ENCODE measurements at places on chromosomes 11 and 22.

DNA sequence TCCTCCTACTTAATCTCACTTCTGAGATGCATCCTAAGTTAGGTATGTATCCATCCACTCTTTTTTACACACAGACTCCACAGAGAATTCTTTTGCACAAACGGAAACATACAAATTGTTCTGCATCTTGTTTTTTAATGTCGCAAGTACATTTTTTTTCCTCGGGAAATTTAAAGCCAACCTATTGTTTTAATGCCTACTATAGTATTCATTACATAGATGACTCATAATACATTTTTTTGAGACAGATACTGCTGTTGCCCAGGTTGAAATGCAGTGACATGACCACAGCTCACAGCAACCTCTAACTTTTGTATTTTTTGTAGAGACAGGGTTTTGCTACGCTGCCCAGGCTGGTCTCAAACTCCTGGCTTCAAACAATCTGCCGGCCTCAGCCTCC is 90.8 kb upstream of the TMEM45B start:
- DNase-seq, result no peak

DNA sequence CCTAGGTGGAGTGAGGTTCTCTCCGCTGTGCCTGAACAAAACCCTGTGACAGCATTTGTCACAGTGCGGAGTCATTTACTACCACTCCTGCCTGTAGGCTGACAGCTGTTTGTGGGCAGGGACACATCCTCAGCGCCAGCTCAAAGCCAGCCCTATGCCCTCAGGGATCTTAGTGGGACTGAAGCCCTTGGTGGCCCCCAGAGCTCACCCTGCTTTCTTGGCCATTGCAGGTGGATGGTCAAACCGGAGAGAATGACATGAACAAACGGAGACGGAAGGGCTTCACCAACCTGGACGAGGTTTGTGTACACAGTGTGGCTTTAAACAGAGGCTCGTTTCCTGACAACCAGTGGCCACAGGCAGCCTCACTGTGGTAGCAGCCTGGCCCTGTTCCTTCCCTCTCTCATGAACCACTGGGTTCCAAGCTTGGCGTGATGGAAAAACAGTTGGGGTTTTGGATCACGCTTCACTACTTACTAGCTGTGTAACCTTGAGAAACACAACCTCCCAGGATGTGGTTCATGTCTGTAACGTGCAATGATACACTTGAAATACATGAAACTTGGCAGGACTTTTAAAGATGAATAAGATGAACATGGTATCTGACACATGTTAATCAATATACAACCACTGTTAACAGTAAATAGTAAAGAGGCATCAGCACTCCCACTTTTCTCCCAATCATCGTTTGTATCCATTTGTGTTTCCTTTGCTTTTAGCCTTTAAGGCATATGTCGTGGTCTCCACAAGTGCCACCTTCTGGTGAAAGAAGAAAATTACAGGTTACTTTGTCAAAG is 125.8 kb downstream of the MICAL2 start:
- no peak for DNase-seq

GRCh38 chr11:35388061-35388460 is 31.3 kb downstream of the SLC1A2 start:
- no peak for DNase-seq

DNA sequence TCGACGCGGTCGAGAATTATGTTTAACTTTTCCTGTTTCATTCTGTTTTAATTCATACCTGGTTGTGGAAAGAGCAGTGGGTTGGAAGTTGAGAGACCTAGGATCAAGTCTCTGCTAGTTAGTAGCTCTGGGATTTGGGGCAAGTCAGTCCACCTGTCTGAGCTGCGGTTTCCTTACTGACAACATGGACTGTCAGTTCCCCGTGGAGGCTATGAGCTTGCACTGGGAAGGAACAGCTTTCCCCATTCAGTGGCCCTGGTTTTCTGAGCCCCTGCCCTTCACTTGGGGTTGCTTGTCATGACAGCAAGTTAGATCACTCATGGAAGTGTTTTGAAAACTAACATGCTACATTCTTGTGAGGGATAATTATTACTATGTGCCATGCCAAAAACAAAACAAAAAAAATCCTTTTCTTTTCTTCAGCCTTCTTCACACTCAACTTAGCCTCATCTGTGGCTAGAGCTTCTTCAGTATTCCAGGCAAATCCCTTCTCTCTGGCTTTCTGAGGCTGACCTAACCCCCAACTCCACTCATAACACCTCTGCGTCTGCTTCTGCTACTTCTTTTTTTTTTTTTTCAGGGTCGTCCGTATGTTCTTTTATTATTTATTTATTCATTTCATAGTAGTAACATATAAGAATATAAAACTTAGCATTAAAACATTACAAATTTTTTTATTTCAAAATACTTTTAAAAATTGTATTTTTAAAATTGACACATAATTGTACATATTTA is 43.0 kb upstream of the ZBED5 start:
- no peak for DNase-seq

DNA sequence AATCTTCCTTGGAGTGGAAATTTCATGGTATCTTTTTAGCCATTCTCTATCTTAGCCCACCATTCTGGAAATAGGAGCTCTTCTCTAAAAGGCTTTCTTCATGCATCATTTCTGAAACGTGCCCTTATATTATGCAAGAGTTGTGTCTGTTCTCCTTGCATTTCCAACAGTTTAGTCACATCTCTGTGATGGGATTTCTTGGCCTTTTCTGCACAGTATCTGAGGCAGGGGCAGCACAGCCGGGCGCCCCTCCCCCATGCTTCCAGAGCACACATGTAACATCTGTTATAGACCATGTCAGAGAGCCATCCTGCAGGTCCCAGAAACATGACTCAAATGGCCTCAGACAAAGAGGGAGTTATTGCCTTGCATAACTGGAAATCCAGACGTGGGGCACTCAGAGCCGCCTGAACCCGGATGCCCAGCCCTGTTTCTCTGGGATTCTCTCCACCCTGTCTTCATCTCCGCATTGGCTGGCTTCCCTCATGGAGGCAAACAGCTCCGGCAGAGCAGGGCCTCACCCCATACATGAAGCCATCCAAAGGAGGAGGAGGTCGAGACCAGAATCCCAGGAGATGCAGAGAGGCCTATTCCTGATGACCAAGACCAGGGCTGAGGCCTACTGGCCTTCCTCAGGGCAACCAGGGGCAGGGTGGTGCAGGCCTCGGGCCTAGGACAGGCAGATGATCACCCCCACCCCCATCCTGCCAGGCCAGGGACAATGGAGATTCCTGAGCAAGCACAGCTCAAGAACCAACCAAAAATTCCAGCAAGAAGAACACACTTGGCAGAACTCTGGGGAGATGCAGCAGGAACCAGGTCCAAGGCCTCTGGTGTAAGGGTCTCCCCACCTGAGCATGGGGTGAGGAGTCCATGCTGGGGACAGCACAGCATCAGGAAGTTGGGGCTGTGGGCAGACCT is 61.3 kb downstream of the IGLL5 start:
- no peak for DNase-seq

- DNase-seq, result no peak
Observed at GRCh38 chr22:39349506-39349966, 255 bp upstream of the SYNGR1 start.

- no peak for DNase-seq
Observed at GRCh38 chr11:46669711-46670139, 30.7 kb downstream of the ARHGAP1 start.

- DNase-seq, result no peak
Observed at GRCh38 chr11:120248551-120249278, 8.8 kb downstream of the POU2F3 start.

DNA sequence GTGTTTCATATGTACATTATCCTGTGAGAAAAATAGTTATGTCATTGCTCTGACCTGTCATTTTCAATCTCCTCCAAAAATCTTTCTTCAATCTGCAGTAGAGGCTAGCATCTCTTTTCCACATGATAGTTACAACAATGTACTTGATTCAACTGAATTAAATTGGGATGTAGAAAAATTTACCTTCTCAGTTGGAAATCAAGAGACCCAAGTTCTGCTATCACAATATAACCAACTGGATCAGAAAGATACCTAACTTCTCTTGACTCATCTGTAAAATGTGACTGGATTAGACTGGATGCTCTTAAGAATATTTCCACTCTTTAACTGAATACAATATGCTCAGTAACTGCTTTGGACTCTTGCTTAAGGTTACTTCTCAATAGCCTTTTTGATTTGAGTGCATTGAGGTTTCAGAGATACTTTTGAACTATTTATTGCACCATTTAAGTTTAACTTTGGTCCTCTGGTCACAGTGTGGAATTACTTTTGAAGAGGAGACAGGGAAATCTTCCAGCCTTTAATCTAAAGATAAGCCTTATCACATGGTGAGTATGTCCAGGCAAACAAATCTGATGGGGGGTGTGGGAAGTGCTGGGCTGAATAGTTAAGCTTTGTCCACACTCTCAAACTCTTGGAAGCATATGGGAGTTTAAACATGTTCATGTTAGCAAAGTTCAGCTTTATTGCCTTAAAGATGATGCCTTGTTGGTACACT is 82.3 kb downstream of the YAP1 start:
- DNase-seq, result no peak

DNA sequence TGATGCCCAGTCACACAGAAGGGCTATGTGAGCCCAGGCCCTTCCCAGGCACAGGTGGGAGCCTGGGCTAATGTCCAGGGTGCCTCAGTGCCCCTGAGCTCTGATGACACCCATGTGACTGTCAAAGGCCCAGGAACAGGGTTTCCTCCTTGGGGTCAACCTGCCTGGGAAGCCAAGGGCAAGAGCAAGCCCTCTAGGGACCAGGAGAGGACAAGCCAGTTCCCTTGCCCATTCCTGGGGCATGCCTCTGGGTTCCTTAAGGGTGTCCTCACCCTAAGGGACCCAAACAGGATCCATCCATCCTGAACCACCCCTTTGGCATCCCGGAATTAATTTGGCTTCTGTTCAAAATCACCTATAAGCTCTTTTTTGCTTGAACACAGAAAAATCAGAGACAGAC is 39.0 kb downstream of the PISD start:
- no peak for DNase-seq

GRCh38 chr11:108117746-108118371 is 3.5 kb upstream of the ACAT1 start:
- DNase-seq, result no peak

GRCh38 chr11:44997566-44997965 is 46.9 kb upstream of the TP53I11 start:
- no peak for DNase-seq

GRCh38 chr11:116257092-116257491 is 515.7 kb downstream of the BUD13 start:
- no peak for DNase-seq
